ENCODE measurements at places on chromosomes 12 and 14.

DNA sequence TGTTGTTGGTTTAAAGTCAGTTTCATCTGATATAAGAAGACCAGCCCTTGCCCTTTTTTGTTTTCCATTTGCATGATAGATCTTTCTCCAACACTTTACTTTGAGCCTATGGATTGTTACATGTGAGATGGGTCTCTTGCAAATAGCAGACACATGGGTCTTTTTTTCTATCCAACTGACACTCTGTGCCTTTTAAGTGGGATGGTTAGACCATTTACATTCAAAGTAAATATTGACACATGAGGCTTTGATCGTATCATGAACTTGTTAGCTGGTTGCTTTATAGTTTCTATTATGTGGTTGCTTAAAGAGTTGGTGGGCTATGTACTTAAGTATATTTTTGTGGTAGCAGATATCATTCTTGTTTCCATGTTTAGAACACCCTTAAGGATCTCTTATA lies 213.4 kb upstream of the G2E3 start:
- no peak for DNase-seq

GRCh38 chr12:32390572-32391219 lies 8.7 kb upstream of the FGD4 start:
- DNase-seq: no peak

GRCh38 chr14:90700933-90701776 lies 115.1 kb downstream of the TTC7B start:
- no peak for DNase-seq

GRCh38 chr12:105567061-105567460 lies 236.6 kb downstream of the C12orf75 start:
- DNase-seq: no peak

DNA sequence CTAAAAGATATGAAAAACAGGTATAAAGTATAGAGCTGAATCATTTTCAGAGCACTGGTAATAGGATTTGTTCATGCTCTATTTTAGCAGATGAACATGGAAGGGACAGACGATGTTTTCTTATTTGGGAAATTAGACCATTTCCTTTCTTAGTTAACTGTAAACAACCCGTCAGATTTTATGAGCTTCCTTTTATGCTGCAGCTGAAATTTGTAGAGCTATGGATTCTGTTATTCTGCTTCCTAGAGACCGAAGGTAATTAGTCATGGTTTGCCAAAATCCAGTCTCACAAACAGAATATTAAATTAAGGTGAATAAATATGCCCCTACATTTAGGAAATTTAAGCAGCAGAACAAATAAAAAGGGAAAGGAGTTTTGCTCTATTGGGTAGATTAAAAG lies 180.2 kb upstream of the SYT1 start:
- no peak for DNase-seq

DNA sequence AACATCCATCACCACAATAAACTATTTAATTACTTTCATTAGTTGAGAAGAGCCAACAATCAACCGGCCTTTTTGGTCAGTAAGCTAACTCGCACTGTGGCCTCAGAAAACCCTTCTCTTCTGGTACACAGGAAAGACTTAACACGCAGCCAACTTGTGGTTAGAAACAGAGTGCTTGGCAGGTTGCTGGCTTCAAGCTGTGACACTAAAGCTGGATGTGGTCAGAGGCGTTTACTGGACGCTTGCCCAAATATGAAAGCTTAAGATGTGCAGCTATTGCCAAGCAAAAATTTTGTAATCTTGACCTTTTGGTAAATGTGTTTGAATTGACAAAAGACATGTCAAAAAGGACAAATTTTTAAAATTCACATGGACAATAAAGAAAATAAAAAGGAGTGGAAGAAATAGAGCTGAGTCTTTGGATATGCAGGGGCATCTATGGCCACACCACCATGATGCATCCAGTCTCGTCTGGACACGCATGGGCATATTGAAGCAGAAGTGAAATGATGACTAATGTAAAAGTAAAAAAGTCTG lies 2.6 kb upstream of the KLRK1 start:
- DNase-seq: no peak

All from T-helper 9 cell (primary cell).